ENCODE measurements at places on chromosomes 4 and X.

GRCh38 chr4:38354421-38354820 lies 309.6 kb upstream of the KLF3 start:
- DNase-seq, result no peak

- no peak for DNase-seq
Measured at GRCh38 chr4:69858690-69859089, 1.3 kb downstream of the SULT1E1 start.

- DNase-seq, result no peak
Measured at GRCh38 chrX:120768254-120768653, 107.4 kb downstream of the CT47B1 start.

GRCh38 chr4:149498246-149498645 lies 317.4 kb downstream of the IQCM start:
- DNase-seq, result no peak

DNA sequence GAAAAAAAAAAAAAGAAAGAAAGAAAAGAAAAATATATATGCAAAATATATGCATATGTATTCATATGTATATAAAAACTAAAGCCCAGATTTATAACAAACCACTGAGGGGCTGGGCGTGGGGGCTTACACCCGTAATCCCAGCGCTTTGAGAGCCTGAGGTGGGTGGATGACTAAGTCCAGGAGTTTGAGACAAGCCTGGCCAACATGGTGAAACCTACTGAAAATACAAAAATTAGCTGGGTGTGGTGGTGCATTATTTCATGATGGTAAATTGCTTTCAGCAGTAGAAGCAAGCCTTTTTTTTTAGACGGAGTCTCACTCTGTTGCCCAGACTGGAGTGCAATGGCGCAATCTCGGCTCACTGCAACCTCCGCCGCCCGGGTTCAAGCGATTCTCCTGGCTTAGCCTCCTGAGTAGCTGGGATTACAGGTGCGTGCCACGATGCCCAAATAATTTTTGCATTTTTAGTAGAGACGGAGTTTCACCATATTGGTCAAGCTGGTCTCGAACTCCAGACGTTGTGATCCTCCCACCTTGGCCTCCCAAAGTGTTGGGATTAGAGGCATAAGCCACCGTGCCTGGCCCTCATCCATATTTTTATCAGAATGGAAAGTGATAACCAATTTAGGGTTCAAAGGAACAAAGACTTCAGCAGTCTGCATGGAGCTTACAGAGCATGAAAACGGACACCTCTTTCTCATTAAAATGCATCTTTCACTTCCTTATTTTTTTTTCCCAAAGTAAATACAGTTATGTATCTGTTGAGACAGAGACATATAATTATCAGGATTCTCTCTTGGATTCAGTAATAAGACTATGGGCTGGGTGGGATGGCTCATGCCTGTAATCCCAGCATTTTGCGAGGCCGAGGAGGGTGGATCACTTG lies 27.7 kb upstream of the MOB1B start:
- no peak for DNase-seq

GRCh38 chr4:16692524-16692923 lies 205.9 kb downstream of the LDB2 start:
- no peak for DNase-seq

- DNase-seq, result no peak
Measured at GRCh38 chr4:111943796-111944203, 201.5 kb upstream of the FAM241A start.

DNA sequence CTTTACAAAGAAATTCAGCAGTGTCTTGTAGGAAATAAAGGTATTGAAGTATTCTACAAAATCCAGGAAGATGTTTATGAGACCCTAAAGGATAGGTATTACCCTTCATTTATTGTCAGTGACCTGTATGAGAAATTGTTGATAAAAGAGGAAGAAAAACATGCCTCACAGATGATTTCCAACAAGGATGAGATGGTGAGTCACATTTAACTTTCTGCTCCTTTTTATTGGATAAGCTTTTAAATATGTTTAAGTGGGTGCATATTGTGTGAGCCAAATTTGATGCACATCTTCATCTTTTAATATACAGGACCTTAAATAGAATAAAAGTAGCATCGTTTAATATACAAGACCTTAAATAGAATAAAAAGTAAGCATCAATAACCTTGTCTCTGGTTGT lies 72.1 kb downstream of the LRP2BP start:
- DNase-seq, result no peak

DNA sequence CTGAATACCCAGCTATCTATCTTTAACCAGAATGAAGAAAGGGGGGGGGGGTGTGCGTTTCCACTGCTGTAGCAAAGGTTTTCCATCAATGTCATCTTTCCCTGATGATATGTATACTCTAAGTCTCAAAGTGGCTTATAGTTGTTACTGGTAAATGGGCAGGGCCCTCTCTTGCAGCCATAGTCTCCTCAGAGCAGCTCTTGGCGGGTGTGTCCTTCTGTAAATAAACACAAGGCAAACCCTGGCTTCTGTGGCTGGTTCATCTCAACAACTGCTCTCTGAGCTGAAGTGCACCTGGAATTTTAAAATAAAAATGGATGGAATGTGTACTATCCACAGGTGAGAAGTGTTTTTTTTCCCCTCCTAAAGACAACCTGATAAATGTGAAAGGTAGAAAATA lies 57.5 kb upstream of the SCML1 start:
- DNase-seq, result no peak

DNA sequence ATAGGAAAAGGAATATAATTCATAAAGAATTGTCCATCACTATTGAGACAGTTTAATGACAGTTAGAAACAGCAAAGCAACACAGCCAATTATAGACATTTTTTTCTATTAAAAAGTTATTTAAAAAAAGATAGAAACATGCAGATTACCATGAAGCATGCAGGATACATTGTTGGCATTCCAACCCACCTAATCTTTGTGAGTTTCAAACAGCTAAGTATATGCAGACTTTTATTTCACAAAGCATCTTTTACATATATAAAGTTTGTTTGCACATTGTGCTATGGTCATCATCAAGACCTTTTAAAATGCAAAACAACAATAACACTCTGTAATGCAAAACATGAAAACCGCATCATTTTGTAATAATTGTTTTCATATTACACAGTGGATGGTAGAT lies 125.9 kb upstream of the ETNPPL start:
- no peak for DNase-seq

GRCh38 chr4:183986291-183986970 lies 81.3 kb downstream of the STOX2 start:
- DNase-seq, result no peak

DNA sequence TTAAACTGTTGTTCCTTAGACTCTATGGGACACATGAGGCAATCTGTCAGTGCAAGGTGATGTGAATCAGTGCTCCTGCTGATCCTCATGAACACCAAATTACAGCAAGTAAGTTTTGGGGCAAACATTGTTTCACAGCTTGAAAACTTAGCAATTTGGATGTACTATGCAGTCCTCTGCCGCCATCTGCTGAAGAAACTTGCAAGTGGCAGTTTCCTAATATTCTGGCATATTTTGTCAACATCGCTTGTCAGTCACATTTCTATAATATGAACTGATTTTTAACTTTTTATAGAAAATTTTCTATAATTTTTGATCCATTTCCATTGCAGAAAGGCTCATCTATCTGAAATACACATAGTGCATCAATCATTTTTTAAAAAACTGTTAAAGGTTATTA lies 56.3 kb downstream of the ZAR1 start:
- DNase-seq, result peak; percentile 31

DNA sequence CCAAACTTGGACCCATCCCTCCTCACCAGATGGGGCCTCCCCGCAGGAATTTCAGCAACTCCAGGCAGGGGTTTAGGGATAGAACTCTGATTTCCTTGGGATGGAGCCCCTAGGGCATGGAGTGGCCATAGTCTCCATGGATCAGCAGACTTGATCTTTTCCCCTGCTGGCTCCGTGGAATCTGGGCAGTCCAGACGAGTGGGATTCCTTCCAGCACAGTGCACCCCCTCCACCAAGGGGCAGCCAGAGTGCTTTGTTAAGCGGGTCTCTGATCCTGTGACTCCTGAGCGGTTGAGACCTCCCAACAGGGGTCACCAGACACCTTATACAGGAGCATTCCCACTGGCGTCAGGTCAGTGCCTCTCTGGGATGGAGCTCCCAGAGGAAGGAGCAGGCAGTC lies 40.4 kb downstream of the ENPP6 start:
- DNase-seq, result no peak

DNA sequence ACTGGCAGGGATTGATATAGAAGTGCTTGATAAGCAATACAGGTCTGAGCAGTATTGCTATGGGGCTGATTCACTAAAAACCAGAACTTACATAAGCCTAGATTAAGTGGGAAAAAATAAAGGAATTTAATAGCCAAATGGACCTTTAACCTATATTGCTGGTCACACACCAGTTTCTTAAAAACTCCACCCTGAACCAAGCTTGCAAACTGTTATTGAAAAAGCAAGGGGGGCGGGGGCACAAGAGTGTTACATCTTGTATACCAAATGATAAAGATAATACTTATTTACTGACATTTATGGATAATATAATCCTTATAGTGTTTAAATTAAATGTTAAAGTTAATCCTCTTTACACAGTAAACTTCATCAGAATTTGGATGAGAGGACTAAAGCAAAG lies 40.3 kb upstream of the PITX2 start:
- DNase-seq, result no peak

GRCh38 chr4:159150396-159150795 lies 47.5 kb downstream of the RAPGEF2 start:
- no peak for DNase-seq

DNA sequence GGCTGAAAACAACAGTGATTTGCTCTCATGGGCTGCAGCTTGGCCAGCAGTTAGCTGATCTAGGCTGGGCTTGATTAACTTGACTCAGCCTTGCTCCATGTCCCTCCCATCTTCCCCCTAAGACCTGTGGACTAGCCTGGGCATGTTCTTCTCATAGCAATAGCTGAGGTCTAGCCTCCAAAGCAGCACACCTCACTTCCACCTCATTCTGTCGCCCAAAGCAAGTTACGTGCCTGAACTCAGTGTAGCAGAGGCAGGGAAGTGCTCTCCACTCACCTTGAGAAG lies 62.2 kb downstream of the EVC start:
- DNase-seq, result no peak

- no peak for DNase-seq
Measured at GRCh38 chrX:130446974-130447373, 45.2 kb downstream of the RBMX2 start.

GRCh38 chr4:145545031-145545430 lies 63.4 kb downstream of the SMAD1 start:
- no peak for DNase-seq

GRCh38 chr4:154807042-154807630 lies 26.1 kb downstream of the RBM46 start:
- DNase-seq, result no peak

- DNase-seq, result no peak
Measured at GRCh38 chrX:118530219-118530911, 34.8 kb downstream of the DOCK11 start.

DNA sequence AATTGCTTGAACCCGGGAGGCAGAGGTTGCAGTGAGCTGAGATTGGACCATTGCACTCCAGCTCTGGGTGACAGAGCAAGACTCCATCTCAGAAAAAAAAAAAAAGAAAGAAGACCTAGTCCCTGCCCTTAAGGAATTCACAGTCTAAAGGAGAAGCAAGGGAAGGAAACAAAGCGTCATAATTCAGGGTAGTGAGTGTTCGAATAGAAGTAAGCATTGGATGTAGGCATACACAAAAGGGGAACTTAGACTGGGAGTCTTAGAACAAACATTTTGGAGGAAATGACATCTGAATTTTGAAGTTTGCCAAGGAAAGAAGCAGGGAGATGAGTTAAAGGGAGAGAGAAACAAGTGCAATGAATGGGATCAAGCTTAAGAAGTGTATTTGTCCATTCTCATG lies 32.4 kb downstream of the PPM1K start:
- no peak for DNase-seq

DNA sequence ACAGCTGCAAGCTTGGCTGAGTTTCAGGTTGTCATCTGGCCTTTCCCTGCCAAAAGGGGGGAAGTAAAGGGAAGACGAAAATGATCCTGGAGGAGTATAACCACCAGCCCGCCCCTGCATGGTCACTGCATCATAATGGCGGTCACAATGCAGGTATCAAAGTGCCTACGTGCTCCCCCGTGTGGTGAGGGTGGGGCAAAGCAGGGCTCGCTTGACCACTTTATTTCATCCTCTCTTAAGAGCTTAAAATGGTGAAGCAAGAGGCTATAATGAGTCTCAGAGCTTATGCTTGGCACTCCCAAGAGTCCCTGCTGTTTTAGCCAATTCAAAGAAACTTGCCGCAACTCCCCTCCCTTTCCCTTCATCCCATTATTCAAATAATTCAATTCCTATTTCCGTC lies 105.6 kb downstream of the APOOL start:
- peak; percentile 46 for DNase-seq

- DNase-seq, result peak; percentile 36
Measured at GRCh38 chr4:38949411-38950051, 81.9 kb downstream of the FAM114A1 start.

GRCh38 chr4:140113653-140114052 lies 40.3 kb downstream of the MAML3 start:
- no peak for DNase-seq

DNA sequence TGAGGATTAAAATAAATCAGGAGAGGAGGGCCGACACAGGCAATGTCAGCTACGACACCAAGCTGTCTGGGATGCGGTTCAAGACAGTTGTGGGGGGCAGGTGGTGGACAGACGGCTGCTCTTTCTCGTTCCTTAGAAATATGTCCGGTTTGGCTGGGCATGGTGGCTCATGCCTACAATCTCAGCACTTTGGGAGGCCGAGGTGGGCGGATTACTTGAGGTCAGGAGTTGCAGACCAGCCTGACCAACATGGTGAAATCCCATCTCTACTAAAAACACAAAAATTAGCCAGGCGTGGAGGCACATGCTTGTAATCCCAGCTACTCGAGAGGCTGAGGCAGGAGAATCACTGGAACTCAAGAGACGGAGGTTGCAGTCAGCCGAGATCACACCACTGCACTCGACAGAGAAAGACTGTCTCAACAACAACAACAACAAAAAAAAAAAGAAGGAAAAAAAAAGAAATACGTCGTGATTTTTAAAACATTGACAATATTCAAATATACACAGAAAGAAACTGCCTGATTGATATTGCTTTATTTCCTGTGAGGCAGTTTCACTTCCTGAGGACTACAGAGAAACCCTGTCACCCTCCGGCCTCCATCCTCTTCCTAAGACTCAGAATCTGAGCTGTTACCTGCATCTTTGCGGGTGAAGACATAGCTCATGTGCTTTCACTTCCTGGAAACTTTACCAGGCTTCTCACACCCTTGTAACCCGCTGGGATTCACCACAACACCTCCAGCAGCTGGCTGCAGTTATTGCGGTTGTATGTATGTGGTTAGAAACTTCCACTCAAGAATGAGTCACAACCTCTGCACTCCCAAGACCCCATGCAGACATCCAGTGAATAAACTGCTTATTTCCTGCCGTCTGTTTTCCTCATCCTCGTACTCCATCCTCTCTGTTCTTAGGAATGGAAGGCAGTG lies 63.8 kb upstream of the STS start:
- peak; percentile 68 for DNase-seq

DNA sequence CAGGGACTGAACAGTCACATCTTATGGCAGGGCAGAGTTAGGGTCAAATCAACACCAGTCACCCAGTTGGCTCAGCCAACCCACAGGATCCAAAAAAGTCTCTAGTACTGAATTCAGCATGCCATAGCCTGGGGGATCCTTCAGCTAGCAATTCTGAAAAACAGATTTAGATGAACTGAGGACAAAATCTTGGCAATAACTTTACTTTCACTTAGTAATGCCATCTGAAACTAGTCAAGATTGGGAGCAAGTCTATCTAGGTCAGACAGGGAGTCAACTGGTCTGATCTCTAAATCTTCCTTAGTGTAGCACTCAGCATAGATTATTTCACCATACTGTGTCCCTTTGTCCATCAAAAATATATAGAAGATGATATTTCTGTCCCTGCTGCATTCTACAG lies 76.0 kb downstream of the HHIP start:
- DNase-seq, result no peak

Data from activated T-cell treated with anti-CD3 and anti-CD28 coated beads, Interleukin-2, amount 50 U/mL, for 48 hours (primary cell).